Brain (organoid and tissue), 16 donors: ENCODE measurements at places on chromosomes 12 and 14.

DNA sequence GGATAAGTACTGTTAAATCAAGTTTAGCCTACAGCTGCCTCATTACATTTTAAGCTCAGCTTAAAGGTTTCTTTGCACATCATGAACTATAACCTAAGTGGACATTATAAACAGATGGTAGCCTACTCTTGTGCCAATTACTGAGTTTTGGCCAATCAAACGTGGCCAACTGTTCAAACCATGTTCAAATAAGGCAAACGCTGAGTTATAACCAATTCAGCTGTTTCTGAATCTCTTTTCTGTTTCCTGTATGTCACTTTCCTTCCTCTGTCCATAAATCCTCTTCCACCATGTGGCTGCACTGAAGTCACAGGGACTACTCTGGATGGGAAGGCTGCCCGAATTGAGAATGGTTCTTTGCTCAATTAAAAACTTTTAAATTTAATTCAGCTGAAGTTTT is 98.4 kb downstream of the BCAT1 start:
- DNase-seq: no peak

DNA sequence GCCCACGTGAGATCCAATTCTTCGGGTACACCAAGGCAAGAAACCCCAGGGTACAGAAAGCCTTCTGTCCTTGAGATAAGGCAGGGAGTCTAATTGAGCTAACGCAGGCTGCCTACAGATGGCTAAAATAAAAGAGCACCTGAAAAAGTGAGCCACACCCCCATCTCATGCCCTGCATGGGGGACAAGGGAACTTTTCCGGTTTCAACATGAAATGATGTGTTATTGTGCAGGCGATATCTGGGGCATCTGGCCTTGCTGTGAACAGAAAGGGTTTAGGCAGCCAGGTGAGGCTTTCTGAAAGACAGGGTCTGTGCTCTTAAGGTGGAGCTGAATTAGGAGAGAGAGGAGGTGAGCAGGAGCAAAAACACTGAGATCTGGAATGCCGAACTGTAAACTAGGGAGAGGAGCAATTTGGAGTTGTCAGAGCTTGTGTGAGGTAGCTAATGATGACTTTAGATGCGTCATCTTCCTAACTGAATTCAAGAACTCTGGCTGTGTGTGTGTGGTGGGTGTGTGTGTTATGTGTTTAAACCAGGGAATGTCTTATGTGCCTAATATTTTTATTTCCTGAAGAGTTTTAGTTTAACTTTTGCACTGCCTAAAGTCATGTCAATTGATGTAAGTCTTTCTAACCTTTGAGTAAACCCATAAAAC is 20.1 kb upstream of the LDHB start:
- no peak for DNase-seq

DNA sequence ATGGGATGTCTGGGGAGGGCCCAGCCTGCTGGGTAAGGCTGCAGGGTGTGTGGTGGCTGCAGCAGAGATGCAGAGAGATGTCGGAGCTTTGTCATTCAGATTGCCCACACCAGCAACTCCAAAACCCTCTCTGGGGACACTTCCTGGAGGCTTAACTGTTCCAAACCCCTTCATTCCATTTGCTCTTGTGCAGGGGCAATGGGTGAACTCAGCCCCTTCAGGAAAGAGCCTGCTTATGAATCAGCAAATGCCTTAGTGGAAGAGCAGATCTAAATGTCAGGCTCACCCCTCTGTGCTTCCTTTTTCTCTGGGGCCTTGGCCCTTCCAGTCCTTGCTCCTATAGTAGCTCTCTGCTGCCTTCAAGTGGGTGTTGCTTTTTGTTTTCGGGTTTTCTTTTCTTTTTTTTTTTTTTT is 36.7 kb upstream of the GPATCH2L start:
- no peak for DNase-seq

GRCh38 chr12:9649532-9649940 is 20.0 kb upstream of the CLEC2D start:
- no peak for DNase-seq

DNA sequence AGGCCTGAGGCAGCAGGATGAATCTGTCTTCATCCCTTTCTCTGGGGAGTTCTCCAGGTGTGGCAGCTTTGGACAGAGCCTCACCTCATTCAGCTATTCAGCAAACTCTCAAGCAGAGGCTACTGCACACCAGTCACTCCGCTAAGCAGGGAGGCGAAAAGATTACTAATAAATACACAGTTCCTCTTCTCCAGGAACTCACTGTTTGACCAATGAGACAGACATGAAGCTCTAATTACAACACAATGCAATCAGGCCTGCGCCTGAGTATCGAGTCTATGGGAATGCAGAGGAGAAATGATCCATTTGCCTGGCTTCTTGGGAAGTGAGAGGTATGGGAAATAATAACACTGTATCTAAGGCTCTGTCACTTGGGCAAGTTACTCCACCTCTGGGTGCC is 178.1 kb downstream of the CRADD start:
- no peak for DNase-seq

- DNase-seq: no peak
These were observed 85.6 kb downstream of the PLEKHA5 start for GRCh38 chr12:19215115-19215514.

- DNase-seq: no peak
These were observed 321.5 kb downstream of the PCNX1 start for GRCh38 chr14:71228711-71229110.

- peak; percentile 19 for DNase-seq
These were observed at the start of gene DIO2 for GRCh38 chr14:80211153-80212022. Gene DIO2, minus strand, starts transcription at chr14:80211504. Its CDS starts 32 bp downstream, at chr14:80211472.

- DNase-seq: no peak
These were observed 23.6 kb downstream of the TMEM229B start for GRCh38 chr14:67464879-67465278.

DNA sequence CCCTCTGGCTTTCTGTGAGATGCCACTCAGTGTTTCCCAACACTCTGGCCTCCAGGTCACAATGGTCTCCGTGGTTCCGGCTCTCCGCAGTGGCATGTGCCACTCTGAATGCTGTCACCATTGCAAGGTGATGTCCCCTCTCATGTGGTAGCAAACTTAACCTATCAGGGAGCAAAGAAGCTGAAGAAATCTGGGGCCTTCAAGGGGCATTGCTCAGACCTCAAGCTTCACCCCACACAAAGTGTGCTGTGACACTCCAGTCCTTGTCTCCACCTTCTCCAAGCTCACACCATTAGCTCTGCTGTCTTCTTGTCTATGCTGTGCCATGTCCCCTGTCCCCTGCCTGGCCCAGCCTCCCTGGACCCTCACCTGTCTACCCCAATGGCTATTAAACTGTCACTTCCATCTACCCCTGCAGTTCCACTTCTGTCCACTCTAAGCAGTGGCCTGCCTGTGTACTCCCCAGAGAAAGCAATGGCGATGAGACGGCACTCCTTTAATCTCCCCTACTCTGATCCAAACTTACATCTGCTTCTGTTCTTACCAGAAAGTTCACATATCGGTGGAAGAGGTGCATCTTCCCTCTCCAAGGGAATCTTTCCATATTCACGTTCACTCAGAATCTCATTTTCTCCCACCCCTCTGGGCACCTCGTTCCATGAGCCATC is 93.7 kb downstream of the DHRS2 start:
- DNase-seq: no peak

DNA sequence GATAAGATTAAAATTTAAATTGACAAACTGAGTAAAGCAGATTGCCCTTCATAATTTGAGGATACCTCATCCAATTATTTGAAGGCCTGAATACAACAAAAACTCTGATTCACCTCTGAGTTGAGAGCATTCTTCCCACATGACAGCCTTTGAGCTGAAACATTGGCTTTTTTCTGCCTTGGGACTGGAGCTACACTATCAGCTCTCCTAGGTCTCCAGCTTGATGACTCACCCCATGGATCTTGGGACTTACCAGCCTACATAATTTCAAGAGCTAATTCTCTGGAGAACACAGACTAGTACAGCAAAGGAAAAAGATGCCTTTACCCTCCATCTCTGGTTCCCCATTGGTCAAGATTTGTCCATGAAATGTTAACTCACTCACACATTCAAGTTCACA is 555.1 kb downstream of the FOXG1 start:
- DNase-seq: no peak

DNA sequence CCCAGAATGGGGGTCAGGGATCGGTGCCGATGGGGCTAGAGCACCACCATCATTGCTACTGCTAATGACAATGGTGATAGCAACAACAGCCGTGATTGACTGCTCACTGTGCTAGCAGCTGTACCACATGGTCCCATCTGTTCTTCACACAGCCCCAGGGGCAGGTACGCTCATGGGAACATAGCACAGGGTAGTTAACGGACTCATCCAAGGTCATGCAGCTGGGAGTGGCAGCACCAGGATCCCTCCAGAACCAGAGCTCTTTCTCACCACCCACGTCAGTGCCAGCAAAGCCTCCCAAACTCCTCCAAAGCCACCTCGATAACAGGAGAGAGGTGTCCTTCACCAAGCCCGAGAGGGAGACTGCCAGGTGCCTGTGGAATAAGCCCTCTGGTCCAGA is 11.2 kb upstream of the DYNC1H1 start:
- DNase-seq: no peak
